ENCODE measurements at places on chromosomes 6 and 20. TPM values are rescaled to one million over a fixed set of nuclear protein-coding genes. Genes with fewer than 3 reads are reported as not detected.

DNA sequence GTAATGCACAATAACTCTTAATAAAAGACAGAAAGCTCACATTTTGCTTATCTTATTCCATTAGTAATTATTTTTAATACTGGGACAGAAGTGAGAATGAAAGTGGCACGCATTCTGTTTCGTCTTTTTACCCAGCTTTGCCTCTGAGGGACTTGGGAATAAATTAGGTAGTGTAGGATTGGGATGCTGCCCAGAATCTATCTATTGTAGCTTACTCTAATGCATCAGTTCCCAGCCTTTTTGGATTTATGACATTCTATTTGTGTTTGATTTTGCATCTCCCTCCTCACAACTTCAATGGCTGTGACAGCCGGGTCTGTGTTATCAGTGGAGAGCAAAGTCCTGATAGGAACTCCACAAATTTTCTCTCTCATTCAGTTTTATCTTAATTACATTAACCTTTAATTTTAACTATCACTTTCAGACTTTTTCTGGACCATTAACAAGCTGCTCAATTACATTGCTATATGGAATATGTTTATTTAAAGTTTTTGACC is 62.9 kb upstream of the TULP4 start:
- H3K36me3 ChIP-seq, result peaks cover 24% of the 10 kb centered on the region
- no peak for DNase-seq
- H3K27me3 ChIP-seq, result no peaks in the 10 kb centered on the region
- no peak overlapping the region for H3K4me3 ChIP-seq

DNA sequence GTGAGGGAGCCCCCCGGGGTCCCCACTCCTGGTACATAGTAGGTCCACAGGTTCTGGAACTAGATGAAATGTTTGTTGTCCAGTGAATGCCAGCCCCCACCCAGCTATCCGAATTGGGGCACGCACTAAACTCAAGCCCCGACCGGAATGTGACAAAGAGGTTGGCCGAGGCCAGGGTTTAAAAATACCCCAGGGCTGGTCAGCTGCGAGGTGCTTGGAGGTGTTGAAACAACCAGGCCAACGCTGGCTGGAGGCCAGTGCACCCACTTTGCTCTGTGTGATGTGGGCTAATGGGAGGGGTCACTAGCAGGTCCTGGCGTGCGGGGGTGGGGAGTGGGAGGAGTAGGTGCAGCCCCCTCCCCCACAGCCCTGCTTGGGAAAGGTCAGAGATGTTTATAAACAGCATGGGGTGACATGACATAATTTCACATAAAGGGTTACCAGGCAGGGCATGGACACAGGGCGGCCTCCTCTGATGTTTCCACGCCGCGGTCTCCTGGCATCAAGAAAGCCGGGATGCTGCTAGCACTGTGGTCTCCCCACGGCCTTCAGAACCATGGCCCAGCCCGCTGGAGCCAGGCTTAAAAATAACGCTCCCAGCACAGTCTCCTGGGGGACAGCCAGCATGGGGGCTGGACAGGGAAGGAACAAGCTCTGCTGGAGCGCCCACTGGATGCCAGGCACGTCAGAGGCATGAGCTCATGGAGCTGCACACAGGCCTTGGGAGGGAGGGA is 111.2 kb upstream of the PTPN1 start:
- no peaks in the 10 kb centered on the region for H3K36me3 ChIP-seq
- no peak overlapping the region for H3K4me3 ChIP-seq
- H3K27ac ChIP-seq, result no peak overlapping the region

GRCh38 chr6:144331491-144331969 is 46.4 kb downstream of the UTRN start:
- no peaks in the 10 kb centered on the region for H3K36me3 ChIP-seq
- H3K27me3 ChIP-seq, result no peaks in the 10 kb centered on the region
- H3K27ac ChIP-seq, result no peak overlapping the region
- DNase-seq, result no peak
- H3K4me3 ChIP-seq, result no peak overlapping the region

Gene KCNS1
- not detected for total RNA-seq

All from Karpas-422 (cell line).